ENCODE measurements at places on chromosomes 6 and 20.

GRCh38 chr20:24361541-24361940 lies 107.9 kb upstream of the SYNDIG1 start:
- DNase-seq, result no peak

- no peak for DNase-seq
Measured at GRCh38 chr6:73497915-73498314, 22.9 kb downstream of the EEF1A1 start.

- no peak for DNase-seq
Measured at GRCh38 chr20:33679758-33680485, 5.7 kb upstream of the NECAB3 start.

- peak; percentile 68 for DNase-seq
Measured at GRCh38 chr20:16488086-16488485, 85.2 kb downstream of the KIF16B start.

DNA sequence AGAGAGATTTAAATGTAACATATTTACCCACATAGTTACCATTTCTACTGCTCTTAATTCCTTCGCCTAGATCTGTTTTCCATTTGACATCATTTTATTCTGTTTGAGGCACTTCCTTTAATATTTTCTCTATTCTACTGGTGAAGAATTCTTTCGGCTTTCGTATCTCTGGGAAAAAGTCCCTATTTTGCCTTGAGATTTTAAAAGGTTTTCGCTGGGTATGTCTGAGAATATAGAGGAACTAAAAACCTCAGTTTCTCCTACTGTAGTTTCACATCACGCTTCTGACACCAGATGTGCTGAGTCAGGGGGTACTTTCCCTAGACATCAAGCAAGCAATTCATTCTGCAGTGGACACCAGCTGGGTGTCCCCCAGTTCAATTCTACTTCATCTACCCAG lies 61.7 kb downstream of the E2F3 start:
- DNase-seq, result no peak

- no peak for DNase-seq
Measured at GRCh38 chr6:75605635-75606034, 4.0 kb downstream of the SENP6 start.

DNA sequence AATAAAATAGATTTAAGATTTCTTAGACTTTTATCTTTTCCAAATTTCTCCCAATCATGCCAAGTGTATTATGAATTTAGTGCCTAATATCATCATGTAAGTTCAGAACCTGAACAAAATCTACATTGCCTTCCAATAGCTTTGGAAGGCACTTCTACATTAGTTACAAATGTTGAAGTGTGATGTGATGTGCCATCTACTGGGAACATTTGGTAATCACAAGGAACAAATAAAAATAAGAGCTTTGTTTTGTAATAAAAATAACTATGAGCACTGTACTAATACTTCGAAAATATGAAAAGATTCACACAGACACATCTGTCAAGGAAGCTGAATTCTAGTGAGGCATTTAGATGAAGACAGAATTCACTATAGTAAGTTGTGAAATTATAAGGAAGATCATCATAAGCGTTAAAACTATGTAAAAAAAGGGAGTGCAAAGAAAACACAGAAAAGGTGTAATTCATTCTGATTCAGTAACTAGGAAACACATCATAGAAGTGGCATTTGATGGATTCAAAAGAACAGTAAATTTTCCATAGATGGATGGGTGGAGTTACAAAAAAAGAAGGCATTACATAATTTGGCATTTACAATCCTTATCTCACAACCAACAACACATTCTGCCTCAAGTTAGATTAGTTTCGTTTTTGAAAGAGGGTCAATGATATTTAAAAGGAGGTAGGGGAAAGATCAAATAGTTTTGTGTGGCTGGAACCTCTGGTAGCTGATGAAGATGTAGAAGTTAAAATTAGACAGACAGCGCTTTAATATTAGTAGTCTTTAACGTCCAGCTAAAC lies 161.0 kb downstream of the ASCC3 start:
- DNase-seq, result no peak

DNA sequence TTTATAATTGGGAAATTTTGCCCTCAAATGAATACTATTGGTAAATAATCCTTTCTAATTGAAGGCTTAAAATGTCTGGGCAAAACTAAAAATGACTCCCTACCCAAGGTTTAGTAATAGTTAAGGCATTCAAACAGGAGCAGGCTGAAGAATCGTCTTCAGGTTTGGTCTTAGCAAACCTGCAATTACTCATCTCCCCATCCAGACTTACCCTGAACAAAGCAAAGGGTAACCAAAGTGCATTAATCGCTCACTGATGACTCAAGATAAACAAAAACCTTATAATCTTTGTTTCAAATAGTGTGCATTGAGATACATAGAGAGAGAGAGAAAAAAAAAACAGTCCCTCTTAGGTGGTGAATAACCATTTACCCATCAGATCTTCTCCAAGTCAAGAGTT lies 225.5 kb downstream of the BMP2 start:
- no peak for DNase-seq

- no peak for DNase-seq
Measured at GRCh38 chr20:3334156-3334943, 73.1 kb downstream of the DNAAF9 start.

GRCh38 chr6:161373905-161374451 lies 100.1 kb upstream of the AGPAT4 start:
- peak; percentile 72 for DNase-seq

Measured in D341Med (cell line).